ENCODE measurements at places on chromosomes 2 and 18.

DNA sequence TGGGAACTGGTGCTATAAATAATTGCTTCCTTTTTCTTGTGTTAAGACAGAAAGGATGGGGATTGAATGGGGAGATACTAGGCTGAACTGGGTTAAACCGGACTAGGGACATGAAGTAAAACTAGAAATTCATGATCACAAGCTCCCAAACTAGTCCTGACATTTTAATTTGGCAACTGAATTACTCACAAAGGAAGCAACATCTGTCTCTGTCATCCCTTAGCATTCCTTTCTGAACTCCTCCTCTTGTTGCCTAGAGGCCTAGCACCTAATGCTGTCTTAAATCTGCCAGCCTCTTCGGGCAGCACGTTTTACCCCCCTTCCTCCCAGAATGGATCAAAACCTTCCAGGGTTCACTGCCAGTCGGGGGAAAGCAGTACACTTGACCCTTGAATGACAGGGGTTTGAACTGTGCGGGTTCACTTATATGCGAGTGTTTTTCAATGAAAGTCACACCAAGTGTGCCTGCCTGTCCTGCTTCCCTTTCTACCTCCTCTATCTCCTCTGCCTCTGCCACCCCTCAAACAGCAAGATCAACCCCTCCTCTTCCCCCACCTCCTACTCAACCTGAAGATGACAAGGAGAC, 8.2 kb downstream of the KCTD1 start:
- no peak for DNase-seq

DNA sequence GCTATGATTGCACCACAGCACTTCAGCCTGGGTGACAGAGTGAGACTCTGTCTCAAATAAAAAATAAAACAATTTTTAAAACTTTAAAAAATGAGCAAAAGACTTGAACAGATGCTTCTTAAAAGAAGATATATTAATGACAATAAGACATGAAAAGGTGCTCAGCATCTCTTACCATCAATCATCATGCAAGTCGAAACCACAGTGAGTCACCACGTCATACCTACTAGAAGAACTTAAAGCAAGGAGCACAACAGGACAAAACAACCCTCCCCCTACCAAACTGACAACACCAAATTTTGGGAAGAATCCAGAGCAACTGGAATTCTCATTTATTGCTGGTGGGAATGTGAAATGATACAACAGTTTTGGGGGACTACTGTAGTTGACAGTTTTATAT, 251.6 kb downstream of the BCL2 start:
- DNase-seq, result no peak

DNA sequence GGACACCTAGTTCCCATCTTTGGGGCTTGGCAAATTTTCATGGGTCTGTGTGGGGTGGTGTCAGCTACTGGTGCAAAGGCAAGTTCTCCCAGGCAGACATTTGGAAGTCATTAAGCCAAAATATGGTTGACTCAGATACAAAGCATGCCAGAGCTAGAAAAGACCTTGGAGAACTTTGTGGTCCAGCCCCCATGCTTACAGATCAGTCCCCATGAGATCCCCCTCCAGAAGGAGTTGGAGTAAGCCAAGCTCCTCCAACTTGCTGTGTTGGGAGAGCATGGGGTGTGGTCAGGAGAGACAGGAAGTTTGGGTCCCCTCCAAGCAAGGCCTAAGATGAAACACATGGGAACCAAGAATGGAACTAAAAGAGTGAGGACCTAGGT, 224.5 kb downstream of the CYP26B1 start:
- DNase-seq, result no peak

DNA sequence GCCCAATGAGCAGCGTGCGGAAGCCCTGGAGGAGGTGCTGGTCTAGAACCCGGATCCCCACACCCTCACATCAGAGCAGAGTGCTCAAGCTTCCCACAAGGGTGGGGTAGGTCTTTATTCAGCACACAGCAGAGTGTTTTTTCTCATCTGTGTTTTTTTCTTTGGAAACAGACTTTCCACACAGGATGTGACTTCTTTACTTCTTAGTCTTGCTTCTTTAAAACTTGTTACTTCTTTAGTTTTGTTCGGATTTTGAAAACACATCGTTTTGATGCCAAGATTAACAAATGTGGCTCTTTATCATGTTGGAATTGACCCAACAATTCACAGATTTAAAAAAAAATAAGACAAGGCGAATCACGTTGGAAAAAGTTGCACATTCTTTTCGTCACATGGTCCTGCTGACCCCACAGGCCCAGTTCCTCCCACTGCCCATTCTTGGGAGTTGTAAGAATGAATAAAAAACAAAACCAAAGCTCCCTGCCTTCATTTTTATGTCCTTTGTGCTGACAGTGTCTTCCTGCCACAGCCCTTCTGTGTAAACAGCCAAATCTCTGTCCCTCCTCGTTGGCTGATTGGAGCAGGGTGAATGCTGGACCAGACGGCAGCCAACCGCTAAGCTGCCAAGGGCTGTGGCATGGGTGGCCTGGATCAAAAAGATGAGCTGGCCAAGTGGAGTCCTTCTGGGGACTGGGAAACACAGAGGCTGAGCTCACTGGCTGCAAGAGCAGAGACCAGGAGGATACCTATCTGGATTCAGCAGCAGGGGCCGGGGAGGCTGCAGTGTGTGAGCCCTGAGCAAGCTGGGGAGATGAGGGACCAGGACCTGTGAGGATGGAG, 81.6 kb downstream of the TWIST2 start:
- no peak for DNase-seq

DNA sequence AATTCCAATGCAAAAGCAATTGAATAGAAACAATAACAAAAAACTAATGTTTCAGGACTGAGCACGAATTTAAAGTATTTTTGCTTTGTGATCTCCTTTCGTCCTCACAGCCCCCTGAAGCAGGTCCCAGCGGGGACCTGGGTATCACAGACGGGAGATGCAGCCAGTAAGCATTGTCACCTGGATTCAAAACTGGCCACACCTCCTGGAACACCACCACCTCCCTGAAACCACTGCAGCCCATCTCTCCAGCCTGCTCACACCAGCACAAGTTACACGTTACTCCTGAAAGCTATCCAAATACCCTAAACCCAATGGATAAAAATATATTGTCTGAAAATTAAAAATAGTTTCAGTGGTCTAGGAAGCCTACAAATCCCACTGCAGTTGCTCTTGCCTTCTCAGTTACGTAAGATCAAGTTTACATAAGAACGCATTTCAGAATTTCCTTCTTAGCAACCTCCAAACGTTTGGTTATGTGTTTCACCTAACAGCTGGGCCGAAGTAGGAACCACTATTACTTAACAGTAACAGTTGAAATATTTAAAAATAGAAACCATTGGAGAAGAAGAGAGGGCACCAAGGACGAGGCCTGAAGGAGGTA, 178.0 kb downstream of the HDAC4 start:
- no peak for DNase-seq

DNA sequence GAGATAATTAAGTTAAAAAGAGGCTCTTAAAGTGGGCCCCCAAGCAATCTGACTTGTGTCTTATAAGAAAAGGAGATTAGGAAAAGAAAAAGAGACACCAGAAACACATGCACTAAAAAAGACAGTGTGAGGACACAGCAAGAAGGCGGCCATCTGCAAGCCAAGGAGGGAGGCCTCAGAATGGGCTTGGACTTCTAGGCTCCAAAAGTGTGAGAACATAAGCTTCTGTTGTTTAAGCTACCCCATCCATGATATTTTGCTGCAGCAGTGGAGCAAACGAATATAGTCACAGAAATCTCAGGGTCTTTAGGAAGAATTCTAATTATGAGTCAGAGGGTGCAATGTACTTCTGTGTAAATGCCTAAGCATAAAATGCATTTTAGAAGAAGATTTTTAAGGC, 399.3 kb upstream of the MMADHC start:
- no peak for DNase-seq

Data from AG04449 (cell line).